Vagina (tissue), 2 donors: ENCODE measurements at places on chromosomes 12 and 14. TPM values are rescaled to one million over a fixed set of nuclear protein-coding genes. Genes with fewer than 3 reads are reported as not detected.

Gene C12orf50
- total RNA-seq: not detected

Gene PCED1B
- 6.9 TPM for total RNA-seq

Gene DDN
- total RNA-seq: not detected

Gene KRT86
- not detected for total RNA-seq

Gene TOMM20L
- not detected for total RNA-seq

Gene KRT3
- total RNA-seq: not detected

Gene SLC7A8
- total RNA-seq: 68.5 TPM

Gene PEX5
- total RNA-seq: 31.2 TPM

Gene DDHD1
- 17.4 TPM for total RNA-seq

GRCh38 chr14:89283327-89284060 is 133.5 kb downstream of the FOXN3 start:
- no peak for DNase-seq
- no peak overlapping the region for H3K4me3 ChIP-seq
- peaks cover 22% of the 10 kb centered on the region for H3K4me1 ChIP-seq
- no peaks in the 10 kb centered on the region for H3K27me3 ChIP-seq
- no peaks in the 10 kb centered on the region for H3K36me3 ChIP-seq
- H3K27ac ChIP-seq: no peak overlapping the region

DNA sequence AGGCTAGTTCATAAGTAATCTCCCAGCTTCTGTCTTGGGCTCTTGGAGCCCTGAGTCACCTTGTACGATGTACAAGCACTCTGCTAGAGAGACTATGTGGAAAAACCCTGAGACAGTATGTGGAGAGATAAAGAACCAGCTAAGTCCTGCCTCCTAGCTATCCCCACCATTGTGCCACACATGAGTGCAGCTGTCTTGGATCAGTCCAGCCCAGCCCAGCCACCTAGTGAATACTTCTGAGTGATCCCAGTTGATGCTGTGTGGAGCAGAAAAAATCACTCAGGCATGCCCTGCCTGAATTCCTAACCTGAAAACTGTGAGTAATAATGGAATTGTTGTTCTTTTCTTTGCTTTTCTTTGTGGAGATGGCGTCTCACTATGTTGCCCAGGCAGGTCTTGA is 5.1 kb upstream of the SERPINA6 start:
- H3K27me3 ChIP-seq: no peaks in the 10 kb centered on the region
- H3K36me3 ChIP-seq: no peaks in the 10 kb centered on the region
- H3K4me1 ChIP-seq: peaks cover 7% of the 10 kb centered on the region
- H3K4me3 ChIP-seq: no peak overlapping the region

GRCh38 chr12:93638954-93639353 is 38.2 kb upstream of the CRADD start:
- no peak overlapping the region for H3K4me3 ChIP-seq
- H3K27ac ChIP-seq: peak overlapping the region; percentile 58
- H3K27me3 ChIP-seq: no peaks in the 10 kb centered on the region
- DNase-seq: no peak

DNA sequence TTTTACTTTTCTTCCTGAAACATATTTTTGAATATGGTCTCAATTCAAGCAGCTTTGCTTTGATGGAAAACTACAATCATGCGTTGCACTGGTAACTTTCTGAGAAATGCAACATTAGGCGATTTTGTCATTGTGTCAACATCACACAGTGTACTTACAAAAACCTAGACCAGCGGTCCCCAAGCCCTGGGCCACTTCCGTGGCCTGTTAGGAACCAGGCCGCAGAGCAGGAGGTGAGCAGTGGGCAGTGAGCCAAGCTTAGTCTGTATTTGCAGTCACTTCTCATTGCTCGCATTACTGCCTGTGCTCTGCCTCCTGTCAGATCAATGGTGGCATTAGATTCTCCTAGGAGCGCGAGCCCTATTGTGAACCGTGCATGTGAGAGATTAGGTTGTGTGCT is 163.7 kb upstream of the NOVA1 start:
- no peaks in the 10 kb centered on the region for H3K27me3 ChIP-seq
- no peak overlapping the region for H3K4me3 ChIP-seq
- DNase-seq: no peak
- H3K36me3 ChIP-seq: no peaks in the 10 kb centered on the region
- H3K27ac ChIP-seq: no peak overlapping the region

DNA sequence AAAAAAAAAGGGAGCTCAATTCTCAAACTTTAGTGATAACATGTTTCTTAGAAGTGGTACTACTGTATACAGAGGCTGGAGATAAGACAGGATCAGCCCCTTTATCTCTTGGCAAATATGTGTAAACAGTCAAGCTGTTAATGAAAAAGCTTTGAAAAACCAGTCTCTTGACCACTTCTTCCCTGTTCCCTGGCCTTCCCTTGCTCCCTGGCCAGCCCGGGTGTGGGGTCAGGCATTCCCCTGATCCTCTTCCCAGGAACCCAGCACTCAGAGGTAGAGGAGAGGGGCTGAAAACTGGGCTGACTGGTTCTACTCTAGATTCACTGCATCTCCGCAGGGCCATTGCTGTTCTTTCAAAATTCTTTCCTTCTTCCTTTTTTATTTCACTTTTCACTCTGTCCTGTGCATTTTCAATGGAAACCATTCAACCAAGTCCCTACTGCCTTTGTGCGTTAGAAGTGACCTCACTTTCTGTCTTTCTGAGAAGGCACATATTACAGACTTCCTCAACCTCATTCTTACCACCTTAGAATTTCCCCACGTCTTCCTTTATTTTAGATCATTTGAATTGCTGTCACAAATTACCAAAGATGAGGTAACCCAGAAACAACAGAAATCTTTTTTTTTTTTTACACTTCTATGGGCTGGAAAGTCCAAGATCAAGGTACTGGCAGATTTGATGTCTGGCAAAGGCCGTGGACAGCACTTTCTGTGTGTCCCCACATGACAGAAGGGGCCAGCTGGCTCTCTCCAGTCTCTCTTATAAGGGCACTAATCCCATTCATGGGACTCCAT is 5.7 kb downstream of the GNG2 start:
- H3K27ac ChIP-seq: no peak overlapping the region
- peaks cover 4% of the 10 kb centered on the region for H3K4me1 ChIP-seq
- no peak for DNase-seq
- H3K27me3 ChIP-seq: no peaks in the 10 kb centered on the region

DNA sequence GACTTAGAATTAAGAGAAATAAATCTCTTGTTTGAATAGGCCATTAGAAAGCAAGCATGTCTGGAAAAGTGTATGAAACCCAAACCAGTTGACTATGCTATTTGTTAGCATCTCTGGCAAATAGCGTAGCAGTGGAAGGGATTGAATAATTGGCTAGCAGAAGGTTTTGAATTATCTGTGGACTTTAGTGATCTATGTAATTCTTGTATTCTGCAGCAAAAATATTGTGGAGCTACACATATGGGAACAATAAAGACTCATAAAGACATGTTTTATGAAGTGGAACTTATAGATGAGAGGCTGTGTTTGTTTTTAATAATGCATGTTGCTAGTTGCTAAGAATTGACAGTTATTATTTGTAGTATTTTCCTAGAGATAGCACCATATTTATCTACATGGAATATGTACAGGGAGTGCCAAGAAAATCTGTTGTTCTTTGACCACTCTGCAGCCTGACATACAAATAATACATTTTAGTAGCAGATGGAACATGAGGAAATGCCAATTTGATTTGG is 4.7 kb downstream of the SRGAP1 start:
- H3K27ac ChIP-seq: no peak overlapping the region
- no peaks in the 10 kb centered on the region for H3K36me3 ChIP-seq
- peaks cover 13% of the 10 kb centered on the region for H3K4me1 ChIP-seq
- H3K27me3 ChIP-seq: no peaks in the 10 kb centered on the region
- DNase-seq: no peak

GRCh38 chr12:130054803-130055202 is 107.5 kb upstream of the FZD10 start:
- H3K4me3 ChIP-seq: no peak overlapping the region
- no peaks in the 10 kb centered on the region for H3K4me1 ChIP-seq
- no peaks in the 10 kb centered on the region for H3K36me3 ChIP-seq
- DNase-seq: no peak
- H3K27me3 ChIP-seq: no peaks in the 10 kb centered on the region

- no peak for DNase-seq
- H3K36me3 ChIP-seq: no peaks in the 10 kb centered on the region
- H3K4me3 ChIP-seq: no peak overlapping the region
Observed at GRCh38 chr12:47226199-47226598, 146.4 kb upstream of the AMIGO2 start.

DNA sequence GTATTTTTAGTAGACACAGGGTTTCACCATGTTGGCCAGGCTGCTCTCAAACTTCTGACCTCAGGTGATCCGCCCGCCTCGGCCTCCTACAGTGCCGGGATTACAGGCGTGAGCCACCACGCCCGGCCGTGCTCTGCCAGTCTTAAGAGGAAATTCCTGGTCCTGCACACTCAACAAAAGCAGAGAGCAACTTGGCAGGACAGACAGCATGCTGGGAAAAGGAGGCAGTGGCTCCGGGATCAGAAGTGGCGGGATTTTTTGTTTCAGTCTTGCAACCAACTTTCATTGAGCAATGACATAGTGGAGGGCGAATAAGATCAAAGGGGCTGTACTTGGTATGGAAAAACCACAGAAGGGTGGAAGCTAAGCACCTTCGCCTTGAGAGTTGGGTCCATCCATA is 2.1 kb downstream of the CKAP4 start:
- peak; percentile 91 for DNase-seq
- H3K4me3 ChIP-seq: peak overlapping the region; percentile 84
- H3K27ac ChIP-seq: peak overlapping the region; percentile 99
- H3K36me3 ChIP-seq: no peaks in the 10 kb centered on the region
- H3K4me1 ChIP-seq: peaks cover 53% of the 10 kb centered on the region

DNA sequence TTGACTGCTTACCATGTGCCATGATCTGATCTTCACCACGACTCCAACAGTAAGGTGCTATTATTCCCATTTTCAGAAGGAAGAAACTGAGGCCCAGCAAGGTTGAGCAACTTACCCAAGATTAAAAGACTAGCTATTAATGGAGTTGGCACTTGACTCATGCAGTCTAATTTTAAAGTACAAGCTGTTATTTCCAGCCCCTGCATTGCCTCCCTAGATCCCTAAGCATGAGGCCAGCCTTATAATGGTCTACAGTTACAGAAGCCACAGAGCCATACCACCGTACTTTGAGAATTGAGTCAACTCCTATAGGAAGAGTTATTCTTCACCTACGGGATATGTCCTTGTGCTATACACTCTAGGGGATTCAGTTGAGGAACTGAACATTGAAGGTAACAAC is 66.7 kb upstream of the RBM19 start:
- H3K27ac ChIP-seq: no peak overlapping the region
- H3K36me3 ChIP-seq: no peaks in the 10 kb centered on the region
- no peak overlapping the region for H3K4me3 ChIP-seq

DNA sequence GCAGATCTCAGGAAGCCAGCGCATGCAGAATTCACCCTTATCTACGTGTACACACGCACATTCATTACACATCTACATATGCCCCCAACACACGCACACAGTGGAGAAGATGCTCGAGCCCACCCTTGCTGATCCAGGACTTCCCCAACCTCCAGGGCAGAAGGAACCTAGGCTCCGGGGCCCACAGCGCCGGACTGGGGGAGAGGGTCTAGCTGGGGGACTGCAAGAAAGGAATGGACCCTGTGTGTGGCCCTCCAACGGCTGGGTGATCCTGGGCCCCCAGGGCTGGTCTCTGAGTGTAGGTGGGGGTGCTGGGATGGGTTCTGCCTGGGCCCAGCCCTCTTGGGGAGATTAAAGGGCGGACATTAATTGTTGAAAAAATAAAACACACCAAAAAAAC is 128.1 kb upstream of the C14orf180 start:
- no peak overlapping the region for H3K27ac ChIP-seq
- no peaks in the 10 kb centered on the region for H3K36me3 ChIP-seq
- no peak overlapping the region for H3K4me3 ChIP-seq
- no peaks in the 10 kb centered on the region for H3K27me3 ChIP-seq
- H3K4me1 ChIP-seq: no peaks in the 10 kb centered on the region

DNA sequence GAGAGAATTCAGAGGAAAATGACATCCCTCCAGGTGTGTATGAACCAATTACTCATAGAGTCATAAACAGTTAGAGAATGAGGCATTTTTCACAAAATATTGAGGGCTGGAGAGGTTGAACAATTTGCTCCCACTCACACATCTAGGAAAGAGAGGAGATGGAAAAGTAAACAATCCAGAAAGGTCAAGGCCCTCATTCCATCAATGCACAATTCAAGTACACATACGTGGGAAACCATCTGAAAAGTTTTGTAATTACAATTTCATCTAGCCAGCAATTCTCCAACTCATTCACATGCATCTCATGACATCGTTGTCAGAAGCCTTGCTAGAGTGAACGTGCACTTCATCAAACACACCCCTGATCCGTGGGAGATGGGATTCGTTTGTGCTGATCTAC is 15.7 kb upstream of the BCL2L14 start:
- no peaks in the 10 kb centered on the region for H3K27me3 ChIP-seq
- no peak overlapping the region for H3K4me3 ChIP-seq
- no peak for DNase-seq
- H3K27ac ChIP-seq: no peak overlapping the region

GRCh38 chr12:79934281-79935020 is 446 bp downstream of the PPP1R12A start:
- no peaks in the 10 kb centered on the region for H3K27me3 ChIP-seq
- peak overlapping the region; percentile 98 for H3K4me3 ChIP-seq
- peak; percentile 89 for DNase-seq
- H3K27ac ChIP-seq: peak overlapping the region; percentile 98
- peaks cover 54% of the 10 kb centered on the region for H3K4me1 ChIP-seq

GRCh38 chr12:97559267-97559666 is 96.7 kb downstream of the RMST start:
- DNase-seq: no peak
- H3K36me3 ChIP-seq: no peaks in the 10 kb centered on the region
- H3K27ac ChIP-seq: no peak overlapping the region

DNA sequence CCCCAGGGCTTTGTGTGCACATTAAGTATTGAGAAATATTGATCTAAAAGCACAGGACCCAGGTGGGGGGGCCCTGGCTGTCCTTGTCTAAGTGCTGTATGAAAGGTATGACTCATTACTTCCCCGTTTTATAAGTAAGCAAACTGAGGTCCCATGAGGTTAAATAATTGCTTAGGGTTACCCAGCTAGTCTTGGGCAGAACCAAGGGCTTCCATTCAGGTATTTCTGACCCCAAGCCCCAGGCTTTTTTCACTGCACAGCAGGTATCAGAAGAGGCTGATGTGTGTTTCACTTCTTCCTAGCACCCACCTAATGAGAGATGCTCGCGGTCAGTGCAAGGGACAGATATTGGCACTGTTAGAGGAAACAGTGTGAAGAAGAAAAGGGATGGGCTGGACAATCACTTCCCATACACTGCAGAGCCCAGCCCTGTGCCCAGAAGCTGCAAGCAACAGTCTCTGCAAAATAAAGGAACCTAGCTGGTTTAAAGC is 4.7 kb upstream of the TC2N start:
- DNase-seq: no peak
- peaks cover 15% of the 10 kb centered on the region for H3K4me1 ChIP-seq
- H3K4me3 ChIP-seq: no peak overlapping the region
- H3K27ac ChIP-seq: no peak overlapping the region

- DNase-seq: no peak
- peaks cover 34% of the 10 kb centered on the region for H3K4me1 ChIP-seq
- peak within 1 kb of the TSS; percentile 29 for H3K4me3 ChIP-seq
Observed at GRCh38 chr12:54053751-54054741, at the start of gene HOXC4. Gene HOXC4 (plus strand): TSS chr12:54053835. CDS start chr12:54053923, 88 bp downstream.
